Astrocyte (in vitro differentiated cells and primary cell): ENCODE measurements at places on chromosomes 16 and 17. TPM values are rescaled to one million over a fixed set of nuclear protein-coding genes. Genes with fewer than 3 reads are reported as not detected.

CDH8 gene
- total RNA-seq, result 13.2 and 17.5 TPM in 2 replicates

MAPK8IP3 gene
- total RNA-seq, result 85.5 and 92.4 TPM in 2 replicates

ZPBP2 gene
- not detected in 2 replicates for total RNA-seq

ZNF629 gene
- 17.4 and 17.6 TPM in 2 replicates for total RNA-seq

KRT35 gene
- total RNA-seq, result not detected in 2 replicates

WFIKKN2 gene
- 0.07 TPM in 1 of 2 replicates, not detected in the other for total RNA-seq

GLP2R gene
- total RNA-seq, result 0.17 and 0.41 TPM in 2 replicates

KRTAP1-1 gene
- total RNA-seq, result not detected in 2 replicates

- peak; percentile 41 for DNase-seq
These were observed 1.8 kb downstream of the ASGR1 start for GRCh38 chr17:7177191-7177953.

- DNase-seq, result no peak
These were observed 27.4 kb downstream of the WIPI1 start for GRCh38 chr17:68429881-68430280.

DNA sequence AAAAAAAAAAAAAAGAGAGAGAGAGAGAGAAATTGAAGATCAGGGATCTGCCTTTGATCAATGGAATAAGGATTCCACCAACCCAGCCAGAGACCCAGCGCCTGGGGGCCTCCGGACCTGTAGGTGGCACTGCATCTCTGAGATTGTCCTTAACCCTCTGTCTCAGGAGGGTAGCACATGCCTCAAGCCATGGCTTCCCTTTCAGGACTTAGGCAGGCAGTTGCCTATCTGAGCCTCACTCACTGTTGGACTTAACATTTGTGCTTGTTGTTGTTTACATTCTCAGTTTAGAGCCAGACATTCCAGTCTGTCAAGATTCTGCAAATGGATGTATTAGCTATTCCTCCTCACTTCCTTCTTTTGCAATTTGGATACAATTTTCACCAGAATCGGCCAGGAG lies 5.1 kb upstream of the SCNN1B start:
- DNase-seq, result no peak

GRCh38 chr16:89613231-89613953 lies at the start of gene DPEP1:
TSS of gene DPEP1 (plus strand) at chr16:89613642. CDS start at chr16:89630411, 16,769 bp downstream.
- DNase-seq, result no peak

DNA sequence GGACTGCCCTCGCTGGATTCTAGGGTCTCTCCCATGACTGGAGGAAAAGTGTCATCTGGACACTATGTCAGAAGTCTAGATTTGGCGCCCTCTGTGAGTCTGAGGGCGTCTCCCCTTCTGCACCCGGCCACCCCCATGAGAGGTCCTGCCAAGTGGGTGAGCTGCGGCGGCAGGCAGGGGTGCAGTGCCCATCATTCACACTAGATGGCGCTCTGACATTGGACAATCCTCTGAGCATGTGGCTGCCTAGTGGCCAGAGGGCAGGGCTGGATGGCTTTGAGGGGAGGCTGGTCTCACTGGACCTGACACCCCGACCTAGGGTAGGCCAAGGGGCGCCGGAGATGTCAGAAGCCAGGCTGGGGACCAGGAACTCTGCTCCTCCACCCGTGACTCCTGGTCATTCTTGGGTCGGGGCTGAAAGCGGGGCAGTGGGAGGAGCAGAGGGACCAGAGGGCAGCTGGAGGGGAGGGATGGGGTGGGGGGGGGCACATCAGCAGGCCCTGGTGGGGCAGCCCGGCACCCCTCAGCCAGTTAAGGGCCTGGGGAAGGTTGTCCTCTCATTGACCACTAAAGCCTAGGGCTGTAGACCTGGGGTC lies 28.0 kb downstream of the MRM1 start:
- DNase-seq, result peak; percentile 20

DNA sequence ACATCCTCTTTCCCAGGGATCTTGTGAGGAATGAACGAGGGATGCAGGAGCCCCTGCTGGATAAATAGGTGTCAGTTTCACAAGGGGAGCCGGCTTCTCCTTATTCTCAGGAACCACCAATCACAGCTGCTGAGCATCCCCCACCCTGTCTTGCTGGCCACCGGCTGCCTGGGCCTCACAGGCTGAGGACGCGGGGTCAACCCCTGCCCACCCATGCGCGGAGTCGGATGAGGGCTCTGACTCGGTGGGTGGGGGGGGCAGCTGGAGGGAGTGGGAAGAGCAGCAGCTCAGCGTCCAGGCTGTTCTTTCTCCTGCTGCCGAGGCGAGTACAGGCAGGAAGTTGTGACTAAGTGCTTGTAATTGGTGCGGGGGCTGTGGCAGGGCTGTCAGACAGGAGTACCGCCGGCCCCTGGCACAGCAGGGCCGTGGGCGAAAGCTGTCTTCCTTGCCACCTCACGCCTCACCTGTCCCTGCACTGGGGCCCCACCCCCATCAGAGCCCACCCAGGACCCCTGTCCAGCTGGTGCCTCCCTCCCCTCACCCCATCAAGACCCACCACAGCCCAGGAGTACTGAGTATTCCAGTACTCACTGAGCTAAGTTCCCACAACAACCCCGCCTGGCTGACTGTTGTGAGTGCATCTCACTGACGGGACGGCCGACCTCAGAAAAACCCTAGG lies 11.0 kb upstream of the DPEP1 start:
- DNase-seq, result peak; percentile 86

GRCh38 chr16:75023009-75023408 lies 24.2 kb downstream of the ZNRF1 start:
- peak; percentile 38 for DNase-seq

DNA sequence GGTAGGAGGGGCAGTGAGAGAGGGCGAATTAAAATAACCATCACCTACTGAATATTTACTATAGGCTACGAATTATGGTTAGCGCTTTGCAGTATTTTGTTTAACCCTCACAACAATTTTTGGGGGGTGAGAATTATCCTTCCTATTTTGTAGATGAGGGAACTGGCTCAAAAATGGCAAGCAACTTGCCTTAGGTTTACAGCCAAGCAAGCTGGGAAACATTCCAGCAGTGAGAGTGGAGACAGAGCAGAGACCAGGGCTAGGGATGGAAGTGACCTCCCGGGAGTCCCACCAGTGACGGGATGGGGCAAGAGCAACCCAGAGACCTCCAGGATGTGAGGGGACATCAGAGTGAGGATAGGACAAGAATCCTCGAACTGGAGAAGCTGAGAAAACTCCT lies 352 bp upstream of the VMO1 start:
- no peak for DNase-seq

DNA sequence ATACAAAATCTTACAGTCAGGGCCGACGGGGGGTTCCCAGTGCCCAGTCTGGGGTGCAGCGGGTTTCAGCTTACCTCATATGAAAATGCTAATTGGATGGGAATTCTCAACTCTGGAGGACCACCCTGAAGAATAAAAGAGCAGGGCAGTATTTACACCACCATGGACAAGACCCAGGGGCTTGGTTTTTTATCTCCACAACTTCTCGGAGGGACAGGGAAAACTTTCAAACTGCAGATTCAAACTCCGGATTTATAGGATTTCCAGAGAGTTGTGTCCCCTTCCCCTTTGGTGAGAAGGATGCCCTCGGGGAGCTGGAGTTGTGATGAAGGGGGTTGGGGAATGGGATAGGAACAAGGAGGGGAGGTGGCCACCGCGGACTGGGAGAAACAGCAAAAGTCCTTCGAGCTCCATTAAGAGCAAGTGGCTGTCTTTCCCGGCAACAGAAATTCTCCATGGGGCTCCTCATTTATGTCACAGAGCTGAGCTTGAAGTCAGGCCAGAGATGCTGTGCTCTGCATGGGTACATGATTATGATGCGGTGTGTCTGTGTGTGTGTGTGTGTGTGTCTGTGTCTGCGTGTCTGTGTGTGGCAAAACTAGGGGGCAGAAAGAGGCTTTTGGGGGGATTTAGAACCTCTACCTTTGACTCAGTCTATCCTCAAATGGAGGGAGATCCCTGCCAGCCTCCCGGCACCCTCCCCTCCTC lies 15.7 kb downstream of the FOXL1 start:
- no peak for DNase-seq

DNA sequence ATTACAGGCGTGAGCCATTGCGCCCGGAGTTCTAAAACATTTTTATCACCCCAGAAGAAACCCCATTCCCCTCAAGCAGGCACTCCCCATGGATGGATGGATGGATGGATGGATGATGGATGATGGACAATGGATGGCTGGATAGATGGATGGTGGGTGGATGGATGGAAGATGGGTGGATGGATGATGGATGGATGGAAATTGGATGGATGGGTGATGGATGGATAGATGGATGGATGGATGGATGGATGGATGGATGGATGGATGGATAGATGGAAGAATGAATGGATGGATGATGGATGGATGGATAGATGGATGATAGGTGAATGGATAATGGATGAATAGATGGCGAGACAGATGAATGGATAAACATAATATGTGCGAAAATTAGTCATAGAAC lies 16.5 kb downstream of the PLA2G10 start:
- DNase-seq, result no peak

- no peak for DNase-seq
These were observed 10.1 kb downstream of the LITAF start for GRCh38 chr16:11576427-11577289.

GRCh38 chr16:81445143-81445961 lies 744 bp downstream of the CMIP start:
- peak; percentile 14 for DNase-seq

- DNase-seq, result no peak
These were observed 13.9 kb downstream of the ZFPM1 start for GRCh38 chr16:88466949-88467348.
